ENCODE measurements at places on chromosomes 2 and 18. TPM values are rescaled to one million over a fixed set of nuclear protein-coding genes. Genes with fewer than 3 reads are reported as not detected.

DNA sequence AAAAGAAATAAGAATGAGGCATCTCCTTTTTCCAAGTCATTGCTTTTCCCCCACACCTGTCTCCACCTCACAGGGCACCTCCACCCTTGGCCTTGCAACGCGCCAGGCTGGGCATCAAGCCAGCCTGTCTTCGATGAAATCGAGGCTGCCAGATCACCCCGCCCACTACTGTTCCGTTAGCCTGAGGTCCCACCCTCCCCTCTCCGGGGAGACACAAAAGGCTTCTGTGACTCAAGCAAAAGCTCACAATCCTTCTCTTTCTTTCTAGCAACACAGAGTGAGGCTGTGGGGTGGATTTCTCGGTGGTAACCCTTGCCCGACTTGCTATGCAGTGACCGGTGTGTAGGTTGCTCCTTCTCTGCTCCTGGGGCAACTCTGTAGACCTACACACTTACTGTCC is 9.9 kb downstream of the TNP1 start:
- H3K4me3 ChIP-seq, result no peak overlapping the region
- no peak for DNase-seq
- peaks cover 4% of the 10 kb centered on the region for H3K36me3 ChIP-seq
- no peak overlapping the region for H3K27ac ChIP-seq
- H3K4me1 ChIP-seq, result peaks cover 7% of the 10 kb centered on the region
- H3K27me3 ChIP-seq, result peaks cover 3% of the 10 kb centered on the region

DNA sequence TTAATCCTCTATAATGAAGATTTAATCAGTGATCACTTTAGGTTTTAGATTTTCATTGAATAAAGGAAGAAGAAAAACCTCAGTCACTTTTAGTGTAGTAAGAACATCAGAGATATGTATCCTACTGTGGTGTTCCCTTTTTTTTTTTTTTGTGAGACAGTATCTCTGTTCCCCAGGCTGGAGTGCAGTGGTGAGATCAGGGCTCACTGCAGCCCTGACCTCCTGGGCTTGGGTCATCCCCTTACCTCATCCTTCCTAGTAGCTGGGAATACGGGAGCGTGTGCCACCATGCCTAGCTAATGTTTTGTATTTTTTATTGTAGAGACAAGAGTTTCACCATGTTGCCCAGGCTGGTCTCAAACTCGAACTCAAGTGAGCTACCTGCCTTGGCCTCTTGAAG is 5.1 kb downstream of the SLC39A10 start:
- no peaks in the 10 kb centered on the region for H3K27me3 ChIP-seq
- H3K4me3 ChIP-seq, result no peak overlapping the region
- no peak for DNase-seq
- H3K27ac ChIP-seq, result peak overlapping the region; percentile 45

DNA sequence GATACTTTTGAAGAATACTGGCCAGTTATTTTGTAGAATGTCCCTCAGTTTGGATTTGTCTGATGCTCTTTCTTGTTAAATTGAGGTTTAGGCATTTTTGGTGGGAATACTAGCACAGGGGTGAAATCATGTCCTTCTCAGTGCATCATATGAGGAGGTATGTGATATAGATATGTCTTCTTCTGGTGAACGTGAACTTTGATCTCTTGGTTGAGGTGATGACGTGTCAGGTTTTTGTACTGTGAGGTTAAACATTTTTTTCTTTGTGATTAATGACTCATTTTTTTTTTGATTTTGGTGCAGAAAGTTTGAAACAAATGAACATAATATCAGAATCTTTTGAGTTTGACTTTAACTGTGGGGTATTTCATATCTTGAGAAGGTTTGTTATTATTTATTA is 11.0 kb downstream of the ZNF407 start:
- peaks cover 23% of the 10 kb centered on the region for H3K4me1 ChIP-seq
- H3K36me3 ChIP-seq, result no peaks in the 10 kb centered on the region
- no peak for DNase-seq
- no peaks in the 10 kb centered on the region for H3K27me3 ChIP-seq
- no peak overlapping the region for H3K27ac ChIP-seq

- no peaks in the 10 kb centered on the region for H3K4me1 ChIP-seq
- no peaks in the 10 kb centered on the region for H3K36me3 ChIP-seq
- H3K4me3 ChIP-seq, result no peak overlapping the region
These were observed 382.6 kb upstream of the MC4R start for GRCh38 chr18:60755134-60755533.

DNA sequence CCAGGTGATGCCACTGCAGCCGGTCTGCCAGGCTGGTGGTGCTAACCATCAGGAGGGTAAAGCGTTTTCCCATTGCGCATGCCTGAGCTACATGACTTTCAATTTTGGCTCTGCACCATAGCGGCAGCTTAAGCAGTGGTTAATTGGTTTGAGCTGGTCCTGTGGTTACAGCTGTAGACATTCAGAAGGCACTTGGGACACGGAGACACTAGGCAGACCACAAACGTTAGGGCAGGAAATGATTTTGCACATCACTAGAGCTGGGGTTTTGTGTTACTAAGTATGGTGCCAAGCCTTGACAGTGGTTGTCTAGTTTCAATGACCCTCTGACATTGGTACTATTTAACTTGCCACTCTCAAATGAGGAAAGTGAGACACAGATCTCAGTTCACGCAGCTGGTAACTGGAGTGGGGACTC is 28.9 kb upstream of the CNOT11 start:
- H3K4me3 ChIP-seq, result peak overlapping the region; percentile 63
- no peaks in the 10 kb centered on the region for H3K27me3 ChIP-seq
- peak overlapping the region; percentile 61 for H3K27ac ChIP-seq
- peak; percentile 72 for DNase-seq
- peaks cover 14% of the 10 kb centered on the region for H3K36me3 ChIP-seq

- no peaks in the 10 kb centered on the region for H3K36me3 ChIP-seq
- H3K4me1 ChIP-seq, result no peaks in the 10 kb centered on the region
- no peak overlapping the region for H3K4me3 ChIP-seq
- DNase-seq, result no peak
These were observed 79.9 kb upstream of the FAM237A start for GRCh38 chr2:206562375-206562774.

- no peak overlapping the region for H3K27ac ChIP-seq
- H3K4me1 ChIP-seq, result peaks cover 12% of the 10 kb centered on the region
- no peak for DNase-seq
- no peak overlapping the region for H3K4me3 ChIP-seq
- H3K36me3 ChIP-seq, result no peaks in the 10 kb centered on the region
These were observed 17.4 kb upstream of the YES1 start for GRCh38 chr18:829432-829831.

DNA sequence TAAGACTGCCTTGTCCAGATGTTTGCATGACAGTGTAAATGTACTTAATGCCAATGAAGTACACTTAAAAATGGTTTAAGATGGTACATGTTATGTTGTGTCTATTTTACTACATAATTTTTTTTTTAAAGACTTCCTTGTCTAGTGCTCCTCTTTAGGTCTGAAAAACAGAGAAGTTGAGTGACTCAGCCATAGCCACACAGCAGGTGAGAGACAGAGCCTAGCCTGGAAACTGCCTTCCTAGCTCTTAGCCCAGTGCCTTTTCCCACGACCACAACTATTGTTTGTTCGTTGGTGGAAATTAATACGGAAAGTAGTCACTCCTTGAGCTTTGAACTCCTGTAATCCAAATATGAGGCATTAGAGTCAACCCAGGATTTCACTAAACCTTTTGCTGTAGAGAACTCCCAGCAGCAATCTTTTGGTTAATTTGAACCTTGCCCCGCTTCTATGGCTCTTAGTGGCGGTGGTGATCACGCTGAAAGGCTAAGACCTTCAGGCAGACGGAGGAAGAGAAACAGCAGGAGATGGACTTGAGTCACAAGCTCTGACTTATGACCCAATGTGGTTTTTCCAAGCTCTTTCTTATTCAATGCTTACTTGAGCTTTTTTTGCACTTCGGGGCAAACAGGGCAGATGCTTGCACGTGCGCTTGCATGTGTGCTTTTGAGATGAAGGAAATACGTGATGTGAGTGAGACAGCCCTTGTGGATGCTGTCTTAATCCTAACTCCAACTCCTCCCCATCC is 21.2 kb downstream of the TRIB2 start:
- no peak overlapping the region for H3K27ac ChIP-seq
- peaks cover 47% of the 10 kb centered on the region for H3K4me1 ChIP-seq
- DNase-seq, result no peak
- no peak overlapping the region for H3K4me3 ChIP-seq
- H3K27me3 ChIP-seq, result no peaks in the 10 kb centered on the region

DNA sequence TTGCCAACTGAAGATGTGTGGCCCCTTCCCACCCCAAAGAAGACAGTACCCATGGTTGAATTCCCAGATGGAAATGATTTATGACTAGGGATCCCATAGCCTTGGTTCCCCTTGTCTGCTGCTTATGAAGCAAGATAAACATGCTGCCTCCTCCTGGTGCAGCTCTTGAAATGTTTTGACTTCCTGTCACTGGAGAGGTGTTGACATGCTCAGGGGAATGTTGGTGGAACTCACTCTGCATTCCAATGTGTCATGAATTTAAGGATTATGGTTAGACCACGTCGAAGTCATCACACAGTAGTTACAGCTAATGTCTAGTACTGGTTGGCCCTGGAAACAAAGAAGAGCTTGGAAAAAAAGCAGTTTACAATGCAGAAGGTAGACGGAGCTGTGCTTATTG is 69.0 kb upstream of the FAM110C start:
- H3K4me1 ChIP-seq, result no peaks in the 10 kb centered on the region
- no peaks in the 10 kb centered on the region for H3K36me3 ChIP-seq

DNA sequence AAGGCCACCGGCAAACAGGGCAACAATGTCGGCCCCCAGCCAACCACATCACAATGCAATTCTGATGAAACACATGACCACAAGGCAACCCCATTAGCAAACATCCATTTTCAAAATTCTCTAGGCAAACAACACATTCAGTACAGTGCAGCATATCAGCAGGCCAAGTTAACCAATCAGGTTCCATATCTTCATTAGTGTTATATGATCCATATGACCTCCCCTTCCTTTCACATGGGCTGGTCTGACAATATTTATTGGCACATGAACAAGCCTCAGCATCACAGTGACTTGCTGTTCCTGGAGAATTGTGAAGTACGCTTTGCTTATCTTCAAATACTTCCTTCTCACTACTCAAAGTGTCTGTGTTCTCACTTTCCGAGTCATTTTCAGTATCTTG is 19.8 kb downstream of the RNF103 start:
- H3K27me3 ChIP-seq, result no peaks in the 10 kb centered on the region
- peaks cover 2% of the 10 kb centered on the region for H3K4me1 ChIP-seq
- peak overlapping the region; percentile 17 for H3K27ac ChIP-seq

DNA sequence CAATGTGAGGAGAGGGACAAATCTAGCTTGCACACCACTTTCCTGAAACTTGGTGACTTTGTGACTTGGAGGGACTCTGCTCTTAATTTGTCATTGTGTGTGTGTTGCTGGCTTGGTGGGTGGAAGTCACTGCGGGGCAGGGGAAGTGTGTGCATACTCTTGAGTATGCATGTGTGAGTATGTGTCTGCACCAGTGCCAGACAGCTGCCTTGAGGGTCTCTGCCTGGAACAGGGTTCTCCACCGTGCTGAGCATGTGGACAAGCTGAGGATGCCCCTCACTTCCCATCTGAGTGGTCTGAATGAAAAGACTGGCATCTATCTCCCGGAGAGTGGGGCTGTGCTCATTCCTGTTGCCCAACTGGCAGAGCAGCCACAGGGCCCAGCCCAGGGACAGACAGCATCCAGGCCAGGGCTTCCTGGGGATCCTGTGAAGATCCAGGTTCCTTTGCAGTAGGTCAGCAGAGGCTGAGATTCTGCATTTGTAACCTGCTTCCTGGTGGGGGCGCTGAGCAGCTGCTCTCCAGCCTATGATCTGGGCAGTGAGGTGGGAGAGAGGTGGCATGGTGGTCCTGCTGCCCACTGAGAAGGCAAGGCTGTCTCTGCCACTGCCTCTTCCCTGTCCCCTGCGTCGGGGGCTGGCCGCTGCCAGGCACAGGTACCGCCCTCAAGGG is 138.9 kb upstream of the HAAO start:
- H3K27ac ChIP-seq, result no peak overlapping the region
- H3K36me3 ChIP-seq, result no peaks in the 10 kb centered on the region
- H3K4me3 ChIP-seq, result no peak overlapping the region
- DNase-seq, result no peak
- H3K27me3 ChIP-seq, result peaks cover 2% of the 10 kb centered on the region
- peaks cover 10% of the 10 kb centered on the region for H3K4me1 ChIP-seq

DNA sequence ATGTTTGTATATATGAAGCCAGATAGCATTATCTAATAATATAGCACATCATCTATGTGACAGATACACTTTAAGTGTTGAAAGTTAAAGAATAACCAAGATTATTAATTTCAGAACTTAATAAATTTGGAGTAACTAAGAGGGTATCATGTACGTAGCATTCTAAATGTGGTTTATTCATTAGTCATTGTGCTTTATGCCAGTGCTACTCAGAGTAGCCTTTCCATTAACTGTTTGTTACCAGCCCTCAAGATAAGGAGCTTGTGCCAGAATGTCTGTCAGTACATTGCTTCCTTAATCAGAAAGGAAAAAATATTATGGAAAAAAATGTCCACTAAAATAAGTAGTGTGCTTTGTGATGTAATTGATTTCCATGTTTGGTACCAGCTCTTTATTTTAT is 94.9 kb upstream of the TWSG1 start:
- DNase-seq, result no peak
- peak overlapping the region; percentile 65 for H3K4me3 ChIP-seq
- no peaks in the 10 kb centered on the region for H3K27me3 ChIP-seq
- H3K27ac ChIP-seq, result peak overlapping the region; percentile 99

GRCh38 chr2:186281726-186282125 is 204.3 kb upstream of the ZC3H15 start:
- H3K27me3 ChIP-seq, result no peaks in the 10 kb centered on the region
- DNase-seq, result no peak
- no peak overlapping the region for H3K4me3 ChIP-seq
- H3K4me1 ChIP-seq, result no peaks in the 10 kb centered on the region
- H3K27ac ChIP-seq, result no peak overlapping the region

DNA sequence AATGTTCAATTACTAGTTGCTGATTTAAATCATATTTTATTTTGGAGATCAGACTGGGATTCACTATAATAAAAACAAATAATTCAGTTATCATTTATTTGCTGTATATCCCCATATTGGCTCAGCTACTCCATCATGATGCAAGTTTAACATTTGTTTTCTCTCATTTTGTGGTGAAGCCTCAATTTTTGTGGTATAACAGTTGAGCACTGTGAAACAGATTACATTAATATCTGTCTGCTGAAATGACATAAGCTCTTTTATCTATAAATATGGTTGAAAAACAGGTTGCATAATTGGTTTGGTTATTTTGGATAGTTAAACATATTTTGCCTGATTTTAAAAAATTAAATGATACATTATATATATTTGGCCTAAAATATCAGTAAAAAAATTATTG is 67.7 kb downstream of the DPP4 start:
- no peak for DNase-seq
- no peaks in the 10 kb centered on the region for H3K27me3 ChIP-seq
- H3K36me3 ChIP-seq, result peaks cover 45% of the 10 kb centered on the region

- H3K4me3 ChIP-seq, result no peak overlapping the region
- no peak overlapping the region for H3K27ac ChIP-seq
- no peaks in the 10 kb centered on the region for H3K36me3 ChIP-seq
These were observed 87.6 kb upstream of the TEX51 start for GRCh38 chr2:126811101-126811500.

GRCh38 chr2:217986256-217986961 is 16.4 kb downstream of the TNS1 start:
- H3K4me1 ChIP-seq, result peaks cover 8% of the 10 kb centered on the region
- no peaks in the 10 kb centered on the region for H3K27me3 ChIP-seq
- H3K27ac ChIP-seq, result no peak overlapping the region
- no peaks in the 10 kb centered on the region for H3K36me3 ChIP-seq
- DNase-seq, result no peak

DUSP2 gene
- 52.0 TPM for total RNA-seq

TSHZ1 gene
- 19.8 TPM for total RNA-seq

PAX8 gene
- total RNA-seq, result 0.64 TPM

LOXHD1 gene
- total RNA-seq, result not detected

All from natural killer cell treated with Interleukin-12 subunit alpha and Interleukin-12 subunit beta and Interleukin-15 and Interleukin-18, amount 100 ng/mL, for 72 hours (primary cell).